ENCODE measurements at places on chromosomes 5 and 9.

- DNase-seq, result no peak
Measured at GRCh38 chr5:74641735-74642542, 1.4 kb upstream of the ENC1 start.

GRCh38 chr9:78009186-78009585, 22.4 kb downstream of the GNAQ start:
- DNase-seq, result no peak

DNA sequence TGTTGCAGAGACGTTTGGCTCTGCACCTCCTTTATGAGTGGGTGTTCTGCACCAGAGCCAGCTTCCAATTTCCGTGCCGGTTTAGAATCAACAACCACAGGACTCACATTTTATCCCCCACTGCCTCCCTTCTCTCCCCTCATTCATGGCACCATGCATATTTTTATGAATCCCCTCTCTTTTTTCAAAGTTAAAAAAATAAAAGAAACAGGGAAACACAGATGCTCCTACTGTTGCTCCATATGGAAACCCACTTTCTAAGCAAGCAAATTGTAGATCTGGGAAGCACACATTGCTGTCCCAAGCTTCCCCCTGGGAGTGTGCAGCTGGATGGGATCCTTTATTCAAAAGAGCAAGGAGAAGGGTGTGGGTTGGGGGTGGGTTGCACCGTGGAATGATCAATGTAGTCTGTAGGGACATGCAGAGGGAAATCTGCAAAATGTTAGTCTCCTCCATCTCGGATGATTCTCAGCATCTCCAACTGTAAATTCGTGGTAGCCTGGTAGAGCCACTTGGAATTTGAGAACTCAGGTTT, 410.0 kb upstream of the ADAMTSL1 start:
- DNase-seq, result no peak

DNA sequence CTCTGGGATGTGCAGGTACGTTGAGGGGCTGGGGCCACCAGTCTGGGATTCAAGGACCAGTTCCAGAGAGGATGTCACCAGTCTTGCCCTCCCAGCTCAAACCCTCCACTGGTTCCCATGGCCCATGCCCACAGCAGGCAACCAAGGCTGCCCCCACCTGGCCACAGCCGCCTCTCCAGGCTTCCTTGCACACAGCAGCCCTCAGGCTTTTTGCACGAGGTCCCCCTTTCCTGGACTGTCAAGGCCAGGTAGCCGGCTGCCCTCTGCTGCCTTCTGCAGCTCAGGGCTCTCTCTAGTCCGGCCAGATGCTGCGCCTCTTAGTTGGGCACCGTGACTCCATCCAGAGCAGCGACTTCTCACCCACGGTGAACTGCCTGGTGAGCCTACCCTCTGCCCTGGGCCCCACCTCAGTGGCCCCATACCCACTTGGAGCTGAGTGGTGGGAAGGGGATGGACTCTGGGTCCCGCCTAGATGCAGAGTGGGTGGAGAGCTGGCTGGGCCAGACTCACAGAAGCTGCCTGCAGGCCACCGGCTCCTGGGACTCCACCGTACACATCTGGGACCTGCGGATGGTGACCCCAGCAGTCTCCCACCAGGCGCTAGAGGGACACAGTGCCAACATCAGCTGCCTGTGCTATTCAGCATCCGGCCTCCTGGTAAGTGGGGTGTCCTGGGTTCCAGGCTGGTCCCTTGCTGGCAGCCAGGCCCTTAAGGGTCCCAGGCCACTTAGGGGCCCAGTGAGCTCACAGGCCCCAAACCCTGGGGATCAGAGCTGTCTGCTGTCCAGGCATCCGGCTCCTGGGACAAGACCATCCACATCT, 2.9 kb downstream of the WDR38 start:
- no peak for DNase-seq

DNA sequence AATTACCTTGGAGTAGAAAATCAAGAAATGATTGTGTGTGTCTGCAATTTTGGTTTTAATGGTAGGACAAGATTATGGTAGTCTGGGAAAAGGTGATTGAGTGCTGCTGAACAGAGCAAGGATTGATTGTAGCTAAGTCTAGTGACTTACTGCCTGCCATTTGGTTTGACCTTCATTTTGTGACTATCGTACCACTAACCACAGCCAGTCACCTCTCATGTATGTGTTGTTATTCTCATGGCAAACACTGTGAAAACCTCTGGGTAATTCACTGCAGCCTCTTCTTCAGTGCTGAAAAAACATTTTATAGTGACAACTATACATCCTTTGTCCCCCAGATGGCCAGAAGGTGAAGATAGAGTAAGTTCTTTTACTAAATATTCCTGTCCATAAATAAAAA, 37.5 kb downstream of the CTNNA1 start:
- DNase-seq, result no peak

- DNase-seq, result no peak
Measured at GRCh38 chr5:150506571-150507473, 1.1 kb upstream of the NDST1 start.

- DNase-seq, result no peak
Measured at GRCh38 chr9:105330755-105331154, 86.3 kb downstream of the SLC44A1 start.

GRCh38 chr5:90356622-90357021, 52.9 kb downstream of the CETN3 start:
- DNase-seq, result no peak

- DNase-seq, result no peak
Measured at GRCh38 chr5:55520117-55520839, 14.5 kb downstream of the PLPP1 start.

- DNase-seq, result no peak
Measured at GRCh38 chr5:150779397-150780186, 1.0 kb downstream of the SMIM3 start.

GRCh38 chr9:16102154-16102553, 549.3 kb downstream of the CCDC171 start:
- DNase-seq, result no peak

DNA sequence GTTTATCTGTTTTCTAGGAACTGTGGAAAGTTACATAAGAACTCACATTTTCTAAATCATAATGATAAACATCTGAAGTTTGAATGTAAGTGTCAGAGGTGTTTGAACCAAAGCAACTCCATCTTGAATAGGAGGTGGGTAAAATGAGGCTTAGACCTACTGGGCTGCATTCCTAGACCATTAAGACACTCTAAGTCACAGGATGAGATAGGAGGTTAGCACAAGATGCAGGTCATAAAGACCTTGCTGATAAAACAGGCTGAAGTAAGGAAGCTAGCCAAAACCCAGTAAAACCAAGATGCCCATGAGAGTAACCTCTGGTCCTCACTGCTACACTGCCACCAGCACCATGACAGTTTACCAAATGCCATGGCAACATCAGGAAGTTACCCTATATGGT, 297.7 kb upstream of the POU5F2 start:
- no peak for DNase-seq

GRCh38 chr5:157594257-157594656, 18.7 kb upstream of the ADAM19 start:
- no peak for DNase-seq

DNA sequence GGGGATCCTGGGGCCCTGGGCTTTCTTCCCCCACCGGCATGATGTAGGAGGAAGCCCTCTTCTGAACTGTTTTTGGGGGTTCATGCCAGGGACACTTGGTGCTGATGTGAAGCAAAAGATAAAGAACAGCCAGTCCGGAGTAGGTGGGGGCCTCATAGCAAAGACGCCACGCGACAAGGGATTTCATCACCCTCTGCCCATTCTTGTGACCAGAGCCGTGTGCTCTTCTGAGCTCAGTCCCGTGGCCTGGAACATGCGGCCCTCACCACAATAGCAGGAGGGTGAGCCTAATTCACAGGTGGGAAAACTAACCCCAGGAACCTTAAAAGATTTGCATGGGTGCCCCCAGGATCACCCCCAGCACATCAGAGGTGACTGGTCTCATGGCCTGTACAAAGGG, 225.9 kb downstream of the HSPA4 start:
- no peak for DNase-seq

GRCh38 chr9:21974722-21975409, 19.3 kb downstream of the CDKN2A start:
- no peak for DNase-seq

GRCh38 chr5:21237461-21237860, 1249.5 kb upstream of the CDH18 start:
- DNase-seq, result no peak

GRCh38 chr9:94928691-94929368, 202.3 kb downstream of the AOPEP start:
- no peak for DNase-seq

GRCh38 chr5:5246736-5247135, 106.6 kb downstream of the ADAMTS16 start:
- no peak for DNase-seq

GRCh38 chr9:89177944-89178829, at the start of gene SHC3:
Gene SHC3 (minus strand): TSS chr9:89178818. CDS start chr9:89178460, 358 bp downstream.
- DNase-seq, result no peak

- DNase-seq, result no peak
Measured at GRCh38 chr5:154618696-154619095, 136.5 kb upstream of the LARP1 start.

DNA sequence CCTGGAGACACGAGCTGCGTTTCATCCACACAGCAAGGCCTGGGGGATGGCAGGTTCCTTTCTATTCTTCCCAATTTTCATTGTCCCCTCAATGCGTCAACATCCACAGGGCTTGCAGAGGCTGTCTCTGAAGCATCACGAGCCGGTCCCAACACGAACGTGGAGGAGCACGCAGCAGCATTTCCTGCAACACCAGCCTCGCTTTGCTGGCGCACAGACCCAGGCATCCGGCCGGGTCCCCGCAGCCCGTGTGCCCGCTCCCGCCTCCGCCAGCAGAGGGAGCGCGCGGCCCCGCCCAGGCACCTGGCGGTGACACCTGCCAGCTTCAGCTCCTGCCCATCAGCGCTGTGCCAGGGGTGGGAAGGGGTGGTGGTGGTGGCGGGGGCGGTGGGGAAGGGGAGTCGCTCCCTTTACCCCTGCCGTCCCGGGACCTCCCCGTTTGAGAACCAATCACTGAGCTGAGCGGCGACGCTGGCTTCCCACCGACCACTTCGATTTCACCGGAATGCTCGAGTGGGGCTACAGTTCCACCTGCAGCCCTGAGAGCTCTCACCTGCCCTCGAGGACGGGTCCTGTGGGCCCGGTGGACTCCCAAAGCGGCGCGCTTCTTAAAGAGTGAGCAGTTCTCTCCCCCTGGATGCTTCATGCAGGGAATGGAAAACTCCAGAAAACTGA, 464.5 kb downstream of the ICE1 start:
- DNase-seq, result no peak

GRCh38 chr9:127829205-127829906, 25.1 kb downstream of the ENG start:
- no peak for DNase-seq

- DNase-seq, result no peak
Measured at GRCh38 chr9:135600296-135600817, 38.8 kb downstream of the PAEP start.

DNA sequence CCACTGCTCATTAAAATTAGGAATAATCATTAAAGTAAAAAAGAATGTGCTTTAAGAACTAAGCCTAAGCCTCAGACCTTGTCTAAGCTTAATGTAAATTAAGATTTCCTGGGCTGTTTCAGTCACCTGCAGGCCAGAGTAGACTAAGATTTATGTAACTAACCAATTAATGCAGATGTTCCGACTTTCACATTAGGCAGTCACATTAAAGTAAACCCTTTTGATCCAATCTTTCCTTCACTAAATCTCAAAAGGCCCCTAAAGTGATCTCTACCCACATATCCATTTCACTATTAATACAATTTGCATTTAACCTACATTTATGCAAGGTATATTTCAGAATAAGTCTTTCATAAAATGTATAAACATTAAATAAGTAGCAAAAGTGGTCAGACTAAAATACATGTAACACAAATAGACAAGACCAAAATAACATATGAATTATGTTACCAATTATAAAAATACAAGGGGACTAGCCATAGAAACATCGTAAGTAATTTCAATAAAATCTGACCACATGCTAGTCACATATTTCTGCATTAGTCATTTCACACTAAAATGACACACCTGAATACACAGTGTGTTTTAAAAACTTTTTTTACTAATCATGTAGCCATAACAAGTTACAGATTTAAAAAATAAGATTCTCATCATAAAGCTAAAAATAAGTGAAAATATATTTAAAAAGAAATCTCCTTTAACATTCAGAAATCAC, 7.7 kb downstream of the NR3C1 start:
- DNase-seq, result no peak

GRCh38 chr5:174903172-174903732, 178.9 kb downstream of the MSX2 start:
- DNase-seq, result no peak

DNA sequence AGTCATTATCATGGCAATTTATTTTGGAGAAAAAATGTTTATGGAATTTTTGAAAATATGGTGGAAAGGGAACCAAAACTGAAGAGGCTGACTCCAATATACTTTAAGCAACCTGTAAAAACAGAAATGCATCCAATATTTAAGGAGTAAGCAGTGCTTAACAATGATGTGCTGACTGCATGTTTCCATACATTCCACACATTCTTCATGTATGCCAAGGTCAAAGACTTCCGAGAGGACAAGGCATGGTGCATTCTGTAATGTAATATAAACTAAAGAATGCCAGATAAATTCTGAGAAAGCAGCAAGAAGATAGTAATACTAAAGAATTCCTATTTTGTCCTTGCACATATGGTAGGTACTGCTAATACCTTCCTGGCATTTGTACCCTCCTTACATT, 2015.9 kb upstream of the CDH9 start:
- no peak for DNase-seq

GRCh38 chr9:8085986-8086385, 286.4 kb upstream of the DMAC1 start:
- no peak for DNase-seq

GRCh38 chr9:134996591-134997530, 79.1 kb upstream of the FCN1 start:
- DNase-seq, result no peak

- no peak for DNase-seq
Measured at GRCh38 chr5:172502410-172502809, 48.1 kb upstream of the SH3PXD2B start.

DNA sequence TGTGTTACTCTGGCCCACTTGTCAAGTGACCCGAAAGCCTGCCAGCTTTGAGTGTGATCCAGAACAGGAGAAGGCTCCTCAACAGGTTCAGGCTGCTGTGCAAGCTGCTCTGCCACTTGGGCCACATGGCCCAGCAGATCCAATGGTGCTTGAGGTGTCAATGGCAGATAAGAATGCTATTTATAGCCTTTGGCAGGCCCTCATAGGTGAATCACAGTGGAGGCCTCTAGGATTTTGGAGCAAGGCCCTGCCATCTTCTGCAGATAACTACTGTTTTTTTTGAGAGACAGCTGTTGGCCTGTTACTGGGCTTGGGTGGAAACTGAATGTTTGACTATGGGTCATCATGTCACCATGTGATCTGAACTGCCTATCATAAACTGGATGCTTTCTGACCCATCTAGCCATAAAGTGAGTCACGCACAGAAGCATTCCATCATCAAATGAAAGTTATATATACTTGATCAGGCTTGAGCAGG, 180.8 kb downstream of the CARTPT start:
- DNase-seq, result no peak
